ENCODE measurements at places on chromosomes 2 and 18.

DNA sequence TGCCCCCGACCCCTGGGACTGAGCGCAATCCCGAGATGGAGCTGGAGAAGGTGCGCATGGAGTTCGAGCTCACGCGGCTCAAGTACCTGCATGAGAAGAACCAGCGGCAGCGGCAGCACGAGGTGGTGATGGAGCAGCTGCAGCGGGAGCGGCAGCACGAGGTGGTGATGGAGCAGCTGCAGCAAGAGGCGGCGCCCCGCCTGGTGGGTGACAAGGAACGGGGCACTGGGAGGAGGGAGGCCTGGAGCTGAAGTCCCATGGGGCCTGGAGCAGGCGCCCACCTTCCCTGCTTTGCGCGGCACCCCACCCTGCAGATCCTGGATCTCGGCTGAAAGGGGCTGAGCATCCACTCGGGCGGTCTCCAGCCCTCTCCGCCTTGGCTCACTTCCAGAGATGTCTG is 1.2 kb downstream of the TMEM247 start:
- no peak for DNase-seq

DNA sequence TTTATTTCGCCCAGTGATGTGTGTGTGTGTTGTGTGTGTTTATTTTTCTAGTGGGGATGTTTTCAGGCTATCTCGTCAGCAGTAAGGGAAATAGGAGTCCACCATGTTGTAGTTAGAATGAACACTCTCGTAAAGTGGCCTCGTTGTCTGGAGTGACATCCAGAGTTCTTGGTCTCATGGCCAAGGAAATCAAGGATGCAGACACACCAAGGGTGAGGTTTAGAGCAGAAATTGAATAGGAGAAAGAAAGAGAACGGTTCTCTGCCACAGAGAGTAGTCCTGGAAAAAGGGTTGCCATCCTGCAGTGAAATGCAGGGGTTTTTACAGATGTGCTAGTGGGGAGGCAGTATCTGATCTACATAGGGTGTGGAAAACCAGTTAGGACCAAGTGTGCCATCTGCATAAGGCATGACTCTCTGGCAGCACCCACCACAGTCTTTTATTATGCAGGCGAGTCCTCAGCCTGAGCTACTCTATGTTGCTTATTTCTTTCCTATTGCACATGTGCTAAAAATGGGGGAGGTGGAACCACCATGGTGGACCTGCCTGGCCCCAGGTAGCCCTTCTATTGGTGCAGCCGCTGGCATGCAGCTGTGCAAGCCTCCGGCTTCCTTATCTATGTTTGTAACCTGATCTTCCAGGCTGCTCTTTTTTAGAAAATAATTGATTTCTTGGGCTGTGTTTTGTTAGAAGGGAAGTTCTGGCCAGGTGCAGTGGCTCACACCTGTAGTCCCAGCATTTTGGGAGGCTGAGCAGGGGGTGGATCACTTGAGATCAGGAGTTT is 23.2 kb downstream of the RALB start:
- no peak for DNase-seq

GRCh38 chr2:28451793-28452533 is 43.9 kb upstream of the PLB1 start:
- no peak for DNase-seq

- no peak for DNase-seq
Measured at GRCh38 chr2:26429779-26430578, 28.3 kb downstream of the DRC1 start.
